ENCODE measurements at places on chromosomes 5 and 9.

GRCh38 chr5:36070687-36071571, 4.2 kb upstream of the UGT3A2 start:
- DNase-seq = no peak

DNA sequence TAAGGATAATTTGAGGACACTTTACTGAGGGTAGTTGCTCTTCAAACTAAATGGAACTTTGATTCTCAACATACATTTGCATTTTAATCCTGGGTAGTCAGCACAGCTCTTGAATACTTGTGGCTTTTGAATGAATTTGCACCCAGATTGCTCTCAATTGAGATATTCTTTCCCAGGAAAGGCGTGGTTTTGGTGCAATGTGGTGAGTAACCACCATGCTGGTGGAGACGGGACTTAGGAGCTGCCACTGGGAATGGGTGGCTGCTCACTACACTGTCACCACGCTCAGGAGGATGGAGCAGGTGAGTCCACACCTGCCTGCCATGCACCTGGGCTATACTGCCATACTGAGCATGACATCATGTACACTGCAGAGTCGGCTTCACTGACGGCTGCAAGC, 99.2 kb downstream of the IRX1 start:
- no peak for DNase-seq

DNA sequence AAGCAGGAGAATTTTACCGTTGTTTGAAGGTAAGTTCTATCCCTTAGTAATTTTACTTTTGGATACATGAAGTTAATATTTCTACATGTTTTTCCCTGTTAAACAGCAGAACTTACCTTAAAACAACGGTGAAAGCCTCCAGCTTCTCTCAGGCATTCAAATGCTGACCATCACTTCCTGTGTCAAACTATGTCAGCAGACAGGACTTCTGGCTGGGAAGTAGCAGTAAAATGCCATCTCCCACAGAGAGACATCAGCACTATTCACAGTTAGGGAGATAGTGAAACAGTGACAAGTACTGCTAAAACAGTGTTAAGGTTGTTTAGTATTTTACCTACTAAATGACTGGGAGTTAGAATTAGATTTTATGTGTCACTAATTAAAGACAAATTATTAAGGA, 34.2 kb upstream of the GOLGA1 start:
- no peak for DNase-seq

- no peak for DNase-seq
These were observed 272.2 kb downstream of the FSTL4 start for GRCh38 chr5:133340002-133340755.

DNA sequence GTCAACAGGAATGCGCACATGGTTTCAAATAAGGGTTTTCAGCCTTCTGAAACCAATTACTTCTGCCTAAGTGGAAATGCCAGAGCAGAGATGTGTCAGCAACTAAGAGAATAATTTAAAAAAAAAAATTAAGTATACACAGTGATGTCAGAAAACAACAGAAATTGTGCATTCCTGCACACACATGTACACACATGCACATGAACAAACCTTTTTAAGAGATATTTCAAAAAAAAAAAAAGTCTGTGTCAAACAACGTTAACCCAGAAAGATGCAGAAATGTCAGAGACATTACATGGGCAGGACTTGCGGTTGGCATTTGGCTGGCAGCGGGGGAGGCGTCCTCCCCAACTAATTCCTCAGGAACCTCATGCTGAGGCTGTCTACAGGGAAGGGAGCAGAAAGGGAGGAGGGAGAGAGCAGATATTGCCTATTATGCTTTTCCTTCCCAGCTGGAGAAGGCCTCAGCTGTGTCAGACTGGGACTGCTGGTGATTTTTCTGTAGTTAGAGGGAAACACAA, 536.9 kb upstream of the WWC1 start:
- DNase-seq = no peak

All from stimulated activated CD4-positive, alpha-beta T cell treated with anti-CD3 and anti-CD28 coated beads, Interleukin-1b, Interleukin-23, amount 100 ng/mL, for 1 hour (primary cell).